ENCODE measurements at places on chromosomes 3 and 15.

DNA sequence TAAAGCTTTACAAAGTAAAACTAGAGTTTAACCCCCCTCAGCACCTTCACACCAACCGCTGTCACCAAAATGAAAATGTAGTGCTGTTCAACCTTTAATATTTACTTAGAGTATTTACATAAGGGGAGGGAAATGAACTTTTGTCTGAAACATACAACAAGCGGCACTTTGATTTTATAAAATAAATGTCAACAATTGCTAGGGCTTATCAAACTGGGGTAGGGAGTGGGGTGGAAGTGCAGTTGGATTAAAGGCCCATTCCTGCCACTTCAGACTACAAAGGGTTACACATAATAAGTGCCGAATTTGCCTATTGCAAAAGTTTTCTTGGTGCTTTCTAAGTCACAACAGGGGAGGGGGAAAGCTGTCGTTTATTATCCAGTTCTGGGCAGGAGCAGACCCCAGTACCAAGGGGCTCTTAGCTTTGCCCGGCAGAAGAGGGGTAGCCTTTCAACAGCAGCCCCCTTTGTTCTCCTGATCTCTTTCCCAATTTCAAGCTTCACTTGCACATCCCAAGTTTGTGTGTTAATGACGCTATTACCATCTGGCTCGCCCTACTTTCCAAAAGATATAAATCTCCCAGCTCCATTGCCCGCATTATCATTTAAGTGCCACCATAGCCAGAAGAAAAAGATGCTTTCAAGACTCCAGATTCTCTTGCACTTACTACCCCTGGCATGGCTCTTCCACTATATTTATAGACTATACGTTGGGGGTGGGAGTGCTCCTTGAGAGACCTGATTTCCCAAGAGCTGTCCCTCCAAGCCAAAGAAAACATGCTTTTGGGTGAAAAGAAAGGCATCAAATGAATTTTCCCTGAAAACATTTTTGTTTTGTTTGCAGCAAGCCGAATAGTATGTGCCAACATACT lies 17.0 kb downstream of the SOX2 start:
- no peak for DNase-seq

DNA sequence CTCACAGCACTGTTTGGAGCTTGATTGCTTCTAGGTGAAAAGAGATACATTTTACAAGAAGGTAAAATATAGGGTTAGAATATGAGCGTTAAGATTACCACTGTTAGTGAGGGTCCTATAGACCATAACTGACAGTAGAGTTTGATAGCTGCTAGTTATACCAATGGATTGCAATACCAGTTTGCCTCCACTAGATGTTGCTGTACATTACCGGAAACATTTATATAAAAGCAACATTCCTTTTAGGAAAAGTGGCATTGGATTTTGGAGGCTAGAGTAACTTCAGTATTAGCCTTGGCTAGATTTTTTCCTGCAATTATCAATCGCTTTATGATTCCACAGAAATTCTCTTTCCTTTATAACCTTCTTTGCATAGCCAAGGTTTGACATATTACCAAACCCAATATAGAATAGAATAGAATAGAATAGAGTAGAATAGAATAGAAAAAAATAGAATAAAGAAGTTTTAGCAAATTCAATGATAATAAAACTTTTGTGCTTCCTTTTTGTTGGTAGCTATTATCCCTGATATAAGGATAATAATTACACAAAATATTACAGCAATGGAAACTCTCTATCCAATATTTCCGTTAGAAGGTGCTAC lies 1093.6 kb upstream of the ALCAM start:
- DNase-seq = no peak

- no peak for DNase-seq
Measured at GRCh38 chr15:28098360-28098765, 752 bp downstream of the OCA2 start.

GRCh38 chr3:56219894-56220805 lies 248.1 kb downstream of the ERC2 start:
- no peak for DNase-seq

GRCh38 chr3:24829629-24830229 lies 335.1 kb upstream of the THRB start:
- DNase-seq = no peak

GRCh38 chr3:197878427-197878826 lies 71.6 kb upstream of the RPL35A start:
- peak; percentile 13 for DNase-seq

DNA sequence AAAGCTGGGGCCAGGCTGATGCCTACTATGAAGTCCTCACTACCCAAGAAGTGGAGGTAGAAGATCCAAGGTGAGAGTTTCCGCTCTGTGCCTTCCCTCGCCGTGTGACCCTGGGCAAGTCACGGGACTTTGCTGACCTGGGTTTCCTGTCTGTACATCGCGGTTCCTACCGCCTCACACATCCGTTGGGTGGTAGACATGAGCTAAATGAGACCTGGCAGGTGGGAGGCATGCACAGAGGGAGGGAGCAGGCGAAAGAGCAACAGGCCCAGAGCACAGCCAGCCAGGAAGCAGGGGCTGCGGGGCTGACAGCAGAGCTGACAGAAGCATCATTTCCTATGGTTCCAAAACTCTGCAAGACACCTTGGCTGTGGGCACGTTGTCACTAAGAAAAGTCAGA lies 157.3 kb upstream of the BHLHE40 start:
- peak; percentile 63 for DNase-seq

GRCh38 chr15:69536726-69537512 lies 84.3 kb downstream of the RPLP1 start:
- no peak for DNase-seq

- DNase-seq = no peak
Measured at GRCh38 chr3:87626546-87626945, 350.2 kb upstream of the POU1F1 start.

GRCh38 chr3:33879540-33879939 lies 81.1 kb downstream of the PDCD6IP start:
- DNase-seq = no peak

GRCh38 chr15:51386029-51386428 lies 44.6 kb downstream of the GLDN start:
- no peak for DNase-seq

GRCh38 chr3:121362035-121362734 lies 183.6 kb downstream of the POLQ start:
- no peak for DNase-seq

GRCh38 chr3:159996018-159996417 lies 7.4 kb downstream of the IL12A start:
- DNase-seq = no peak

DNA sequence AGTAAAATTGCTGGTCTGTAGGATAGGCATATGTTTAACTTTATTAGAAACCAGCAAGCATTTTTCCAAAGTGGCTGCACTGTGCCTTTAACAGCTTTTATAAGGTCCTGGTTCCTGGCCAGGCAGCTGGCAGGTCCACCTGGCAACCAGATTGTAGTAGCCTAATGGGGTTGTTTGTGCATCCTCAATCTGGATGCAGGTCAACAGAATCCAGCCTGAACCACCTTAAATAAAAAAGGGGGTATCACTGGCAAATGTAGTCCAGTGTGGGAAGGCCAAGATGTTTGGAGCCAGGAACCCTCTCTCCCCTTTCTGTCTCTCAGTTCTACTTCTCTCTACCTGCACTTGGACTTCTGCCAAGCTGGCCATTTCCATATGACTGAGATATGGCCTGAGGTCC lies 200.3 kb downstream of the ZNF621 start:
- DNase-seq = no peak

GRCh38 chr3:18134386-18135059 lies 290.6 kb downstream of the SATB1 start:
- no peak for DNase-seq

GRCh38 chr15:28936081-28936480 lies 50.3 kb downstream of the APBA2 start:
- DNase-seq = no peak

DNA sequence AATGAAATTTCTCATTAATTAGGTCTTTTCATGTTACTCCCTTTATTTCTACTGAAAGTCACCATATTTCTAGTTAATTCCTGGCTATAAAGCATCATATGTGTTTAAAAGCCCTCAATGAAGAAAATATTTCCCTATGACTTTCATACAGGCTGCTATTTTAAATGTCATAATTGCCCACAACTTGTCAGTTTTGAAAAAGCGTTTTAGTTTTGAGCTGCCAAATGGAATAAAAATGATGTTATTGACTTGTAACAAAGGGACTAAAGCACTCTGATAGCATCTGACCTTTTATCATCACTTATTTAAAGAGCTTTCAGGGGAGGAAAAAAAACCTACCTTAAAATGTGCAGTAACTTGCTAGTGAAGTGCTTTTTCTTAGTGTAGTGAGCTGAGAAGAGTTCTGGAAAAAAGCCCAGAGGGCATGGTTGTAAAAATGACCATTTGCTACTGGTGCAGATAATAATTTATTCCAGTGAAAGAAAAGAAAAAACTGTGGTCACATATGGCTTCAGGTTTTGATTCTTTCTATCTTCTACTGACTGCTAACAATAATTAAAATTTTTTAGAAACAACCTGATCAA lies 877.2 kb downstream of the CADM2 start:
- DNase-seq = no peak

GRCh38 chr15:70494852-70495571 lies 268.3 kb downstream of the UACA start:
- no peak for DNase-seq

DNA sequence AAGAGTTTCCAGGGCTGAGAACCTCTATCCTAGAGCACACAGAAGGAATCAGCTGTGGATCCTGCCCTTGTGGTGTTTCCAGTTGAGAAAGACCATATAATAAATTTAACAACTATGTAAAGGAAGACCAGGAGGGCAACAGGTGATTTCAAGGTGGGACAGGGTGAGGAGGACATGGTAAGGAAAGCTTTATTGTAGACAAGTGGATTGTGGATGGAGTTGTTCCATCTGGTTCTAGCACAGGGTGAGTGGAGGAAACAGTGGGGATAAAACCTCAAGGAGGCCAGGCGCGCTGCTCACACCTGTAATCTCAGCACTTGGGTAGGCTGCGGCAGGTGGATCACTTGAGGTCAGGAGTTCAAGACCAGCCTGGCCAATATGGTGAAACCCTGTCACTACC lies 17.1 kb downstream of the SIAH2 start:
- DNase-seq = no peak

DNA sequence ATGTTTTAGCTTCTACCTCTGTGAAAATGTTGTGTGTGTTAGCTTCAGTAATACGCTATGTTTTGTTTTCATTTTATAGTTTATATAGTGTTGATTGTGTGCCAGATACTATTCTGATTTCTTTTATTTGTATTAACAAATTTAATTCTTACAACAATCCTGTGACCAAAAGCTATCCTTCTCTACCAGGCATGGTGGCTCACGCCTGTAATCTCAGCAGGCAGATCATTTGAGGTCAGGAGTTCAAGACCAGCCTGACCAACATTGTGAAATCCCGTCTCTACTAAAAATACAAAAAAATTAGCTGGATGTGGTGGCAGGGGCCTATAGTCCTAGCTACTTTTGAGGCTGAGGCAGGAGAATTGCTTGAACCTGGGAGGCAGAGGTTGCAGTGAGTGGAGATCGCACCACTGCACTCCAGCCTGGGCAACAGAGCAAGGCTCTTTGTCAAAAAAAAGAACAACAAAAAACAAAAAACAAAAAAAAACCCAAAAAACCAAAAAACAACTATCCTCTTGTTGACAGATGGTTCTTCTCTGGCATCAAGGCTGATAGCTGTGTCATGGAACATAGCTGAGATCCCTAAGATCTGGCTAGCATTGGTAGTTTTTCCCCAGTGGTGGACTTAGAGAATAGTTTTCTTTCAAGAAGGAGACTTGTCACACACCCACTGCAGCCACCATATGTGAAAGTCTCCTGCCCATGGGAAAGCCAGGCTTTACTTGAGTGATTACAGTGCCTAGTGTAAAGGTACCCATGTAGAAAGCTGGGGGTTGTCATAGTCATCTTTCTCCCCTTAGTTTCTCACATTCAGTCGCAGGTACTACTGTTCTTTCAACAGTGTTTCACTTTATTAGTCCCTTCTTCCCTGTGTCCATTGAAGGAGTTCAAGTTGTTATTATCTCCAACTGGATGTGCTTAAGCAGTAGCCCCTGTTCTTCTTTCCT lies 116.5 kb downstream of the UBE2E2 start:
- DNase-seq = no peak

GRCh38 chr15:62558640-62559380 lies 393.7 kb upstream of the C2CD4B start:
- DNase-seq = no peak

DNA sequence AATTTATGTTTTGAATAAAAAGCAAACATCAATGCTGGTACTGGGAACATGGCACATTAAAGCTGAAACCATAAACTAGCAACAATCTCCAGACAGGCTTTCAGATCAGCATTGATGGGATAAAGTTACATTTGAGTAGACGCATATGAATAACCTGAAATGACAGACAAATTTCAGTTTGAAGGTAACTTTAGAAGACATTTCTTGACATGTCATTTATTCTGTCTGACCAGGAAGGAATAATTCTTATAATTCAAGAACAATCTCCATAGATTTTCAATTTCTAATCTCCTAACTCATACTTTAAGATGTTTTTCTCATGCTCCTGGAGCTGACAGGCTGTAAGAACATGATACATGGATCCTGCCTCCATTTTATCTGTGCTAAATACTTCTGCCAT lies 69.8 kb downstream of the PLCH1 start:
- no peak for DNase-seq

DNA sequence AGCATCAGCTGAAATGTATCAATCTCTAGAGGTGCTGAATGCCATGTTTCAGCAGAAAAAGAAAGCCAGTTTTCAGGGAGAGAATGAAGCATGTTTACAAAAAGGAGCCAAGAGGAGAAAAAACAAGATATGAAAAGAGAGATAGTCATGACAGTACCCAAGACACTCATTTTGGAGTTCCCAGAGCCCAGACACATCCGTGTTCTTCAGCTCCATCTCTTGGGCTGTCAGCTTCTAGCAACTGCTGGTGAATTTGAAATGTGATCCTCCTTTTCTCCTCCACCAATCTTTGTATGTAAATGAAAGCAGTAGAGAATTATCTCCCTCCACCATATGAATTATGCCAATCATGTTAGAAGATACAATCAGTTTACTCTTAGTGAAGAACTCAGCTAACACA lies 93.0 kb upstream of the SLC25A36 start:
- no peak for DNase-seq

DNA sequence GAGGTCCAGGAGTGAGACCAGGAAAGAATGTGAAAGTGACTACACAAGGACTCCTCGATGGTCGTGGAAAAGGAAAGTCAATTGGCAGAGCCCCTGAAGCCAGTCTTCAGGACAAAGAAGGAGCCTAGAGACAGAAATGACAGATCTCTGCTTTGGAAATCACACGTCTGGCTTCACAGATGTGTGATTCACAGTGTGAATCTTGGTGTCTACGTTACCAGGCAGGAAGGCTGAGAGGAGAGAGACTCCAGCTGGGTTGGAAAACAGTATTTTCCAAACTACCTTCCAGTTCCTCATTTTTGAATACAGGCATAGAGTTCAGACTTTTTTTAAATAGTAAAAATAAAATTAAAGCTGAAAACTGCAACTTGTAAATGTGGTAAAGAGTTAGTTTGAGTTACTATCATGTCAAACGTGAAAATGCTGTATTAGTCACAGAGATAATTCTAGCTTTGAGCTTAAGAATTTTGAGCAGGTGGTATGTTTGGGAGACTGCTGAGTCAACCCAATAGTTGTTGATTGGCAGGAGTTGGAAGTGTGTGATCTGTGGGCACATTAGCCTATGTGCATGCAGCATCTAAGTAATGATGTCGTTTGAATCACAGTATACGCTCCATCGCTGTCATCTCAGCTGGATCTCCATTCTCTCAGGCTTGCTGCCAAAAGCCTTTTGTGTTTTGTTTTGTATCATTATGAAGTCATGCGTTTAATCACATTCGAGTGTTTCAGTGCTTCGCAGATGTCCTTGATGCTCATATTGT lies 6.0 kb downstream of the CCR2 start:
- no peak for DNase-seq

GRCh38 chr3:39812537-39812936 lies 3.1 kb downstream of the MYRIP start:
- DNase-seq = no peak
